ENCODE measurements at places on chromosomes 11 and 22.

GRCh38 chr11:61630089-61630488, 49.2 kb upstream of the SYT7 start:
- H3K27ac ChIP-seq: no peak overlapping the region
- H3K27me3 ChIP-seq: peaks cover 3% of the 10 kb centered on the region
- no peak overlapping the region for H3K4me3 ChIP-seq
- H3K36me3 ChIP-seq: no peaks in the 10 kb centered on the region
- no peak for DNase-seq

DNA sequence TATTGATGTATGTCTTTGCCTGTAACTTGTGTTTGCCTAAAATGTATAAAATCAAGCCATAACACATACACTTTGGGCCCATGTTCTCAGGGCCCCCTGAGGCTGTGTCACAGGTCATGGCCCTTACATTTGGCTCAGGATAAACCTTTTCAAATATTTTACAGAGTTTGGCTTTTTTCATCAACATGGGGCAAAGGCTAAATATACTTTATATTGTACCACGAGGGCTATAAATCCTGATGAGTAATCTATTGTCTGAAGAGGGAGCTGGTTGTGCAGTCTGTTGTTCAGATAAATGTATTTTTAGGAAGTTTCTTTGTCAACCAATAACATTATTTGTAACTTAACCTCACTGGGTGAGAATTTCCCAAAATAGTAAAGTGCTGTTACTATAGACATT, 404.6 kb upstream of the DDI1 start:
- H3K36me3 ChIP-seq: no peaks in the 10 kb centered on the region
- H3K27me3 ChIP-seq: no peaks in the 10 kb centered on the region
- H3K4me3 ChIP-seq: no peak overlapping the region
- no peak for DNase-seq
- no peak overlapping the region for H3K27ac ChIP-seq

GRCh38 chr11:42589286-42589685, 722.5 kb upstream of the API5 start:
- no peaks in the 10 kb centered on the region for H3K4me1 ChIP-seq
- no peak for DNase-seq
- H3K27me3 ChIP-seq: no peaks in the 10 kb centered on the region

DNA sequence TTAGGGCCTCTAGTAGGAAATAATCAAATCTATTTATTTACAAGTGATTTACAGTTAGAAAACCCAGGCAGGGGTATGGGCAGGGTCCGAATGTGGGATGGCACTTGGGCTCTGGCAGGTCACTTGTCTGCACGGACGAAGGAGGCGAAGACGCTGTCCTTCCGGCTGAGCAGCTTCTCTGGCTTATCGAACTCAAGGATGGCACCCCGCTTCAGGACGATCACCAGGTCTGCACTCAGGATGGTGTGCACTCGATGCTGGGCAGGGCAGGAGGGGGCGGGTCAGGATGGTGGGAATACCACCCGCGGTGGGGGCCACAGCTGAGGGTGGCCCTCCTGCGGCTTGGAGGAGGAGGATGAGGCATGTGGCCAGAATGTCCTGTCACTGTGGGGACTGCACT, 4.4 kb upstream of the KCNJ11 start:
- no peak overlapping the region for H3K27ac ChIP-seq
- DNase-seq: no peak
- no peaks in the 10 kb centered on the region for H3K36me3 ChIP-seq
- H3K4me1 ChIP-seq: peaks cover 15% of the 10 kb centered on the region

GRCh38 chr11:120795185-120795584, 228.7 kb upstream of the TBCEL start:
- no peaks in the 10 kb centered on the region for H3K36me3 ChIP-seq
- no peak overlapping the region for H3K4me3 ChIP-seq
- peaks cover 7% of the 10 kb centered on the region for H3K27me3 ChIP-seq
- no peaks in the 10 kb centered on the region for H3K4me1 ChIP-seq

GRCh38 chr22:44037519-44038375, 13.6 kb downstream of the PARVB start:
- no peak overlapping the region for H3K27ac ChIP-seq
- peaks cover 4% of the 10 kb centered on the region for H3K4me1 ChIP-seq
- DNase-seq: no peak
- H3K36me3 ChIP-seq: no peaks in the 10 kb centered on the region

DNA sequence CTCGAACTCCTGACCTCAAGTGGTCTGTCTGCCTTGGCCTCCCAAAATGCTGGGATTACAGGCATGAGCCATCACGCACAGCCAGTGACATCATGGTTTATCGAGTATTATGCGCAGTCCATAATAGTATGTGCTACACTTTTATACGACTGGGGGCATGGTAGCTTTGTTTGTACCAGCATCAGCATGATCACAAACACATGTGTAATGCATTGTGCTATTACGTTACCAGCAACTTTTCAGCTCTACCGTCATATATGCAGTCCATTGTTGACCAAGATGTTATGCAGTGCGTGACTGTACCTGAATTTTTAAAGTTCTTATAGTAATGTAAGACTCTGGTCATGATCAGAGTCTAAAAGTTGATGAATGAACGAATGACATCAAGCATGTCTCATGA, 67.9 kb downstream of the ZC3H12C start:
- H3K27ac ChIP-seq: no peak overlapping the region
- H3K27me3 ChIP-seq: no peaks in the 10 kb centered on the region
- no peak overlapping the region for H3K4me3 ChIP-seq

DNA sequence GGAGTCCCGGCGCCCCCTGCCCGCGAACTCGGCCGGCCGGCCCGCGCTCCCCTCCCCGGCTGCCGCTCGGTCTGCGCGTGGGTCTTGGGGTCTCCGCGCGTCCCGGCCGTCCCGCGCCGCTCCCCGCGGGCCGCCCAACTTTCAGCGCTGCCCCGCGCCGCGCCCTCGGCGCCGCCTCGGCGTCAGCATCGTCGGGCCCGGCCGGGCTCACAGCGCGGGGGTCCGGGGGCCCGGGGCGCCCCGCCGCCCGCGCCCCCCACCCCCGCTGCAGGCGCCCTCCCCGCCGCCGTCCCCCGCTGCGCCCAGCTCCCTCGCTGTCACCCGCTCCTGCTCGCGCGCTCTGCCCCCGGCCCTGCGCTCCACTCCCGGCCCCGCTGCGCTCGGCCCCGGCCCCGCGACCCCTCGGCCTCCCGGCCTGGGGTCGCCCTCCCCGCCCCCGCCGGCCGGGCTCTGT, at the start of gene KCNJ4:
KCNJ4 (minus strand) TSS at position 124 of the 454 bp plus-strand sequence. CDS start 27,067 bp downstream, outside the sequence.
- peaks cover 52% of the 10 kb centered on the region for H3K27me3 ChIP-seq
- H3K27ac ChIP-seq: no peak within 1 kb of the TSS
- peaks cover 12% of the 10 kb centered on the region for H3K4me1 ChIP-seq
- DNase-seq: no peak
- no peaks in the 10 kb centered on the region for H3K36me3 ChIP-seq
- H3K4me3 ChIP-seq: peak within 1 kb of the TSS; percentile 34

- peaks cover 15% of the 10 kb centered on the region for H3K36me3 ChIP-seq
- no peak overlapping the region for H3K27ac ChIP-seq
- H3K4me3 ChIP-seq: no peak overlapping the region
- H3K4me1 ChIP-seq: no peaks in the 10 kb centered on the region
Measured at GRCh38 chr11:77377734-77378133, 76.2 kb upstream of the GDPD4 start.

DNA sequence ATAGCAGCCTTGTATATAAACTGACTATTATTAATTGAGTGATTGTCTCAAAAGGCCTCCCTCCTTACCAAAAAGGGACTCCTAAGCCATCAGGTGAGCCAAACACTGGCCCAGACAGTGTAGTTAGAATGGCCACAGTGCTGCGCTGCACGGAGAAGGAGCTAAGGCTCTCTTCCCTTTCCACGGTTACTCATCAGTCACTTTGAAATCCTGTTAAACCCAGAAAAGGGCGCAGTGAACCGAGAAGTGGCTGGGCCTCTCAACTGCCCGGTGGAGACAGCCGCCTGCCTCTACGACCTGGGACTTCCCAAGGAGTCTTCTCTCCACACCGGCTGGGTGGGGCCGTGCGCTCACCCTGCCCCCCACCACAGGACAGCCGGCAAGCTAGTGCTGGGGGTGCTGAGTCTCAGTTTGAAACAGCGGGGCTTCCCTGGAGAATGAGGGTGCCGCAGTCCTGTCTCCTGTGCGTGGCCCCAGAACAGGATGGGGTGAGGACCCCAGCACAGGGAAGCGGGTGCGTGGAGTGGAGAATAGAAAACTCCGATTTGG, 1.3 kb downstream of the MYH9 start:
- peak overlapping the region; percentile 91 for H3K27ac ChIP-seq
- peak overlapping the region; percentile 98 for H3K4me3 ChIP-seq
- peaks cover 51% of the 10 kb centered on the region for H3K4me1 ChIP-seq
- DNase-seq: peak; percentile 78

DNA sequence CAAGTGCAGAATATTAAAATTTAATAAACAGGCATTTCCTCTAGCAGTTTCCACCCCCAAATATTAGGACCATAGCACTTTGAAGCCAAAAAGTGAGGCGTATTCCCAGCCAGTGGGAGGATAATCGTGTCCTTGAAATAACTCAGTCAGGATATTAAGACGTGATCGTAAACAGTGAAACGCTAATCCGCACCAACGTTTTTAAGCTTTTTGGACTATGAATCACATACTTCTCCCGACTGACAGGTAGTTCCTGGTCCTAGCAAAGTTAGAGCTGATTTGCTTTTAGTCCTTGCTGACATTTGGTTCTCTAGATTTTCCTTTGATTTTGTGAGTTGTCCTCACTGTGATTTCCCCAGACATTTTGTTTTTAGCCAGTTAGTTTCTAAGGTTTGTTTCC, 197.1 kb upstream of the ARHGAP20 start:
- peaks cover 19% of the 10 kb centered on the region for H3K4me1 ChIP-seq
- H3K4me3 ChIP-seq: no peak overlapping the region
- H3K36me3 ChIP-seq: no peaks in the 10 kb centered on the region
- no peak for DNase-seq

GRCh38 chr11:12547953-12548650, 126.1 kb upstream of the TEAD1 start:
- H3K4me3 ChIP-seq: no peak overlapping the region
- H3K36me3 ChIP-seq: no peaks in the 10 kb centered on the region
- no peak for DNase-seq
- no peaks in the 10 kb centered on the region for H3K4me1 ChIP-seq
- H3K27me3 ChIP-seq: peaks cover 2% of the 10 kb centered on the region
